Spleen (tissue), 13 donors: ENCODE measurements at places on chromosomes 16 and 17. TPM values are rescaled to one million over a fixed set of nuclear protein-coding genes. Genes with fewer than 3 reads are reported as not detected.

DNA sequence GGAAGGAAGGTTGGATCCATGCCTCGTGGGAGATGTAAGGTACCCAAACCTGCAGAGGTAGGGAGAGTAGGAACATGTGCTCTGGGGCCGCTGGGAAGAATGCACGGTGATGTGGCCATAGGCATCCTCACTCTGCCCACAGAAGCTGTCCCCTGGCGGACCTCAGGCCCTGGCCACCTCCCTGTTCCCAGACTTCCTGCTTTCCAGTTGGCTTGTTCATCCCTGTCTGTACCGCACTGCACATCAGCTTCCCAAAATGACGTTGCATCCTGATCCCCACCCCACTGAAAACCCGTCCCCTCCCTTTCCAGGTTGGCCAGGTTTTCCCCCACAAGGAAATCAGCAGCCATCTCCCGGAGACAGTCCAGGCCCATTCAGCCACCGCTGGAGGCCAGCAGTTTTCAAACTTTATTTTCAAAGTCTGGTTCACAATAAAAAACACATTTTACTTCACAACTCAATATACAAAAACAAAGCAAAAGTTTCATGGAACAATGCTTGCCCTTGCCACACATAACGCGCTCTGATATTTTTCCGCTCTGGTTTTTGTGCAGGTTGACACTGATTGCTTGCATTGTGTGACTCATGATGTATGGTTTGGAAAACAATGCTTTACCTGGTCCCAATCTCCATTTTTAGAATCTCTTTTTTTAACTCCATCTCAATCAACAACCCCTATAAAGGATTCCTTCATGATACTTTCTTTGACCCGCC lies 143.0 kb downstream of the GAS7 start:
- H3K36me3 ChIP-seq: no peaks in the 10 kb centered on the region
- H3K27me3 ChIP-seq: no peaks in the 10 kb centered on the region
- H3K4me3 ChIP-seq: no peak overlapping the region
- no peak overlapping the region for H3K27ac ChIP-seq
- no peak for DNase-seq

- no peaks in the 10 kb centered on the region for H3K4me1 ChIP-seq
- H3K4me3 ChIP-seq: no peak overlapping the region
- peaks cover 6% of the 10 kb centered on the region for H3K36me3 ChIP-seq
- H3K27ac ChIP-seq: no peak overlapping the region
These were observed 20.2 kb downstream of the TOM1L1 start for GRCh38 chr17:54920819-54921218.

DNA sequence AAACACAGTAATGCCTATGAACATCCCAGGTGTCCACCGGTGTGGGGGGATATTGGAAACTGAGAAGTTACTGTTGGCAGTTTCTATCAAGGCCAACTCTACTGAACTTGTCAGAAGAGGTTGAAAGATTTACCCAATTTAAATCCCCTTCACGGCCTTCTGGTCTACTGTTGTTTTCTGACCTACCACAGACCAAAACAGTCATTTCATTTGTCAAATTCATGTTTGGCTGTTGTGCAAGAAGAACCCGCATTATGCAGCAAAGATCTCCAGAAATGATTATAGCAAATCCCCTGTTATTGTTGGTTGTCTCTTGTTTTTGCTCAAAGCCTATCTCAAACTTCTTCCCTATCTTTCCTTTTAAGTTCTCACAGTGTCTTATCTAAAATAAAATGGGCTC lies 73.1 kb upstream of the MAF start:
- no peak overlapping the region for H3K27ac ChIP-seq
- no peaks in the 10 kb centered on the region for H3K4me1 ChIP-seq
- H3K27me3 ChIP-seq: no peaks in the 10 kb centered on the region
- no peaks in the 10 kb centered on the region for H3K36me3 ChIP-seq

Gene THUMPD1
- 17.5 TPM for polyA plus RNA-seq

GRCh38 chr16:9476744-9477143 lies 385.3 kb downstream of the HAPSTR1 start:
- no peak overlapping the region for H3K27ac ChIP-seq
- H3K27me3 ChIP-seq: no peaks in the 10 kb centered on the region
- H3K36me3 ChIP-seq: no peaks in the 10 kb centered on the region
- DNase-seq: no peak
- H3K4me1 ChIP-seq: no peaks in the 10 kb centered on the region

- no peak for DNase-seq
- H3K4me1 ChIP-seq: peaks cover 35% of the 10 kb centered on the region
- H3K27me3 ChIP-seq: no peaks in the 10 kb centered on the region
- H3K27ac ChIP-seq: no peak overlapping the region
- peaks cover 29% of the 10 kb centered on the region for H3K36me3 ChIP-seq
- H3K4me3 ChIP-seq: no peak overlapping the region
These were observed 11.6 kb downstream of the DDX42 start for GRCh38 chr17:63785556-63785955.

DNA sequence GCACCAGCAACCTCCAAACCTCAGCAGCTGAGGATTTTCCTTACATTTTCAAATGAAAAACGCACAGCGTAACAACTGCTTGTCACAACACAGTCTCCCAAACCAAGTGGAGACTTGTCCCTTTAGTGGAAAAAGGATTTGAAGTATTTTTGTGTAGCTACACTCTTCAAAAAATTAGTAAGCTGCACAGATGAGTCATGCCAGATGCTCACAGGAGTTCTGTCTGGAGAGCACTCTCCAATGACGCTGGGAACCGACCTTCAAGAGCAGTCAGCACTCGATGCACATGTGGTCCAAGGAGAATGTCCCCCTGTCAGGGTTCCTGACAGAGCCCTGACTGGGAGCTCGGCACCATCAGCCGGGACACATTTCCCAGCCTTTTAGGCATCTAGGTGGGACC lies 39.8 kb downstream of the MAP1LC3B start:
- no peak overlapping the region for H3K27ac ChIP-seq
- DNase-seq: no peak
- H3K27me3 ChIP-seq: no peaks in the 10 kb centered on the region
- no peaks in the 10 kb centered on the region for H3K36me3 ChIP-seq
- H3K4me1 ChIP-seq: peaks cover 18% of the 10 kb centered on the region
- no peak overlapping the region for H3K4me3 ChIP-seq
